ENCODE measurements at places on chromosomes 7 and 10.

DNA sequence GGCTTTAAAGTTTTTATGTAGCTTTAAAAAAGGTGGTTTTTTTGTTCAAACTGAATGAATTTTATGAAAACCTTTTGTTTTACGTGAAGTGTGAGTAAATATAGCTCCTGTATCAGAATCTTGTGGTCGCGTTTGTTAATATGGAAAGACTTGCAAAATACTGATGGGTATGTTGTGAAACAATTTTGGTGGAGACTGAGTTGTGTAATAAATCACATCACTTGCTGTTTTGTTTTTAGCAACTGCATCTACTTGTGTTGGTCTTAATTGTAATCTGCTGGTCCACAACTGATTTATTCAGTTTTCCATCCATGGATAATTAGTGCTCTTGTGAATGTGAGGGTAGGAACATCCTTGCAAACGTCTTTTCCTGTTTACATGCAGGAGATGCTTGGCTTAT is 10.5 kb downstream of the PLXDC2 start:
- DNase-seq = no peak

GRCh38 chr10:77800738-77801266 is 125.8 kb downstream of the DLG5 start:
- DNase-seq = no peak

DNA sequence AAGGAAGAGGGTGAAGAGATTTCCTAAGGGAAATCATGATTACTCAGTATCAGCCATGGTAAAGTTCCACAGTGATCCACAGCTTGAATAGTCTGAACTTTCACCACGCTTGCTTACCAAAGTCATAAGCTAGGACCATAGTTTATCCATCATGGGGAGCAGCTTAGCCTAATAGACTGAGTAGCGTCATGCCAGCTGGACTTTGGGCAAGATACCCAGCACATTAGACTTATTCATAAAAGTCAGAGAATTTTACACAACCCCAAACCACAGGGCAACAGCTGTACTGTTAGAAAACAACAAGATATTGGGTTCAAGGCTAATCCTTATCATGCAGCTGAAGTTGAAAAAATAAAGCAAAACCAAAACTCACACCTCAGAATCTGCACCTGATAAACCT is 491.0 kb downstream of the XPNPEP1 start:
- no peak for DNase-seq

DNA sequence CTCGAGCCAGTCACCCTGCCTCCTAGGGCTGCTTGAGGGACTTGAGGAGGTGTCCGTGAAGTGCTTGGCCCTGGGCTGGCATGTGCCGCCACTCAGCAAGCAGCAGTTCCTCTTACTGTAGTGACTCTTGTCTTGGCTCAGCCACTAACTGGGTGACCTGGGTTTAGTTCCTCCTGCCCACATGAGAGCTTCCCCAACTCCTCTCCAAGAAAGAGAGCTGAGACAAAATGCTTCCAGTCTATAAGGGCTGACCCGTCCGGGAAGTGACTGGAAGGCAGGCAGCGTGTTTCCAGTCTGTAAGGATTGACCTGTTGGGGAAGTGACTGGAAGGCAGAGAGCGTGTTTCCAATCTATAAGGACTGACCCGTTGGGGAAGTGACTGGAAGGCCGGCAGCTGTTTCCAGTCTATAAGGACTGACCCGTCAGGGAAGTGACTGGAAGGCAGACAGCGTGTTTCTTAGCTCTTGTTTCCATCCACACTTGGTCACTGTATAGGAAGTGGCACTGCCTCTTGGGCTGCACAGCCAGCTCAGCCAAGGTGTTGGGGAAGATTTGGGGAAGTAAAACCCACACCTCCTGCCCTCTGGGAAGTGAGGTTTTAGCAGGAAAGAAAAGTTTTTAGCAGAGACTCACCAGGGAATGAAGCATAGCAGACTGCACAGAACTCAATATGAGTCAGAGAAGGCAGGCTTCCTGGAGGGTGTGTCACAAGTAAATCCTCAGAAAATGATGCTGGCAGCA is 53.3 kb upstream of the PPIF start:
- DNase-seq = no peak

DNA sequence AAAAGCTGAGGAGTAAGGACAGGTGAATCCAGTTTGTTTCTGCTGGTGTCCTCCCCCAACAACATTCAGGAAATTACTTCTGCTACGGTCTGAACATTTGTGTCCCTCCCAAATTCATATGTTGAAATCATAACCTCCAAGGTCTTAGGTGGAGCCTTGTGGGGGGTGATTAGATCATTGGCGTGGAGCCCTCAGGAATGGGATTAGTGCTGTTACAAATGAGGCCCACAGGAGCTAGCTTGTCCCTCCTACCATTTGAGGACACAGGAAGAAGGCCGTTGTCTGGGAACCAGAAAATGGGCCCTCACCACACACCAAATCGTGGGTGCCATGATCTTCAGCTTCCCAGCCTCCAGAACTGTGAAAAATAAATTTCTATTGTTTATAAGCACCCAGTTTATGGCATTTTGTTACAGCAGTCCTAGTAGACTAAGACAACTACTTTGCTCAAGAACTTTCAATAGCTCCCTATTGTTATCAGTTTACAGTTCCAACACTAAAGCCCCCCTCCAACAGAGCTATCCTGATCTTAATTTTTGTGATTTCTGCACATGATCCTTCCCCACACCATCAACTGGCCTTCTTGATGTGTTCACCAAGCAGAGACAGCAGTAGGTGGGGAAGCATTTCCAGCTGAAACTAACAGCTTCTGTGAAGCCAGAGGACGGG is 2.1 kb upstream of the LRMDA start:
- DNase-seq = no peak

DNA sequence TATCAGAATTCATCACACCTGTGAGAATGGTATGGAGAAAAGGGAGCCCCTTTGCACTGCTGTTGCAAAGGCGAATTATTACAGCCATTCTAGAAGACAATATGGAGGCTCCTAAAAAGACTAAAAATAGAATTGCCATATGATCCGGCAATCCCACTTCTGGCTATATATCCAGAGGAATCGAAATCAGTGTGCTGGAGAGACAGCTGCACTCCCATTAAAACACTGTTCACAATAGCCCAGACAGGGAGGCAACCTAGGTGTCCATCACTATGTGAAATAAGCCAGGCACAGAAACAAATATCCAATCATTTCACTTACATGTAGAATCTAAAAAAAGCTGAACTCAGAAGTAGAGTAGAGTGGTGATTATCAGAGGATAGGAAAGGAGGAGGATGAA is 26.0 kb upstream of the GJD4 start:
- DNase-seq = no peak

DNA sequence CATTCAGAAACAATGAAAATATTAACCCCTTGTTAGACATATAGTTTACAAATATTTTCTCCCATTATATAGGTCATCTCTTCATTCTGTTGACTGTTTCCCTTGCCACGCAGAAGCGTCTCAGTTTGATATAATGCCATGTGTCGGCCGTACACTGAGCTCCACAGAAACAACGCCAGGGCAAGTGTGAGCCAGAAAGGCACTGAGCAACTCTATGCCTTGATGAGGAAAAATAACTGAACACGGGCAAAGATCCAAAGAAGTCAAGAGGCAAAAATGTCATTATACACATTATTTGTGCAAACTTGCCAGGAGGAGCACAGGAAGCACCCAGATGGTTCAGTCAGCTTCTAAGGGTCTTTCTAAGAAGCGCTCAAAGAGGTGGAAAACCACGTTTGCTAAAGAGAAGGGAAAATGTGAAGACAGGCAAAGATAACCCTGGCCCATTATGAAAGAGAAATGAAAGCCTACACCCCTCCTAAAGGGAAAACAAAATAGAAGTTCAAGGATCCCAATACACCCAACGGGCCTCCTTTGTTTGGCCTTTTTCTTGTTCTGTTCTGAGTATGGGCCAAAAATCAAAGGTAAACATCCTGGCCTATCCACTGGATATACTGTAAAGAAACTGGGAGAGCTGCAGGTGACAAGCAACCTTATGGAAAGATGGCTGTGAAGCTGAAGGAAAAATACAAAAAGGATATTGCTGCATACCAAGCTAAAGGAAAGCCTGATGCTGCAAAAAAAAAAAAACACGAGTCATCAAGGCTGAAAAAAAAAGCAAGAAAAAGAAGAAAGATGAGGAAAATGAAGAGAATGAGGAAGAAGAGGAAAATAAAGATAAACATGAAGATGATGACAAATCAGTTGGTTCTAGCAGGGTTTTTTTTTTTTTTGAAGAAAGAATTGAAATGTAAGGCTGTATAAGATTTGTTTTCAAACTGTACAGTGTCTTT is 15.5 kb downstream of the ARHGAP12 start:
- no peak for DNase-seq

GRCh38 chr7:80277434-80278427 is 143.1 kb downstream of the GNAI1 start:
- no peak for DNase-seq

GRCh38 chr10:43863270-43863669 is 214.6 kb upstream of the ZNF32 start:
- DNase-seq = no peak

DNA sequence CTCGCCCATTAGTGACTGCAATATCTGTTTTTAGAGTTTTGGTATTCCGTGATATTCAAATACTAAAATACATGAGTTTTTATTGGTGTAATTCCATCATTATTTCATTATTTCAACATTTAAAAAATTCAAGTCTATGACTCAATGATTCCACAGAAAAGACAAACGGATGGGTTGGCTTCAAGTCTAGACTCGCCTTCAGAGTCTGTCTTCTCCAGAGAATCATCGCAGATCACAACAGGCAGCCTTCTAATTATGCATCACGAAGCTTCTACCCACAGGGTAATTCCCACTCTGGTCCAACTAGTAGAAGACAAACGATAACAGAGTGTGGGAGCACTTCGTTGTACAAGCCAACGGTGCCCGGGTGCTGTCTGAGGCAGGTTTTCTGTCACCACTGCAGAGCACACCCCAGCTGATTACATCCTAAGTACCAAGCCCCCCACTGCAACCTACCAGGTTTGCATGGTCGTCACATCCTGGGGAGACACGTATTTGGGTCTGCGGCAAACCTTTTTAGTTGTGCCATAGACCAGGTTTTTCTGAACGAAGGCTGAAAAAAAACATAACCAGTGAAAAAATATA is 28.9 kb downstream of the PARP12 start:
- no peak for DNase-seq

DNA sequence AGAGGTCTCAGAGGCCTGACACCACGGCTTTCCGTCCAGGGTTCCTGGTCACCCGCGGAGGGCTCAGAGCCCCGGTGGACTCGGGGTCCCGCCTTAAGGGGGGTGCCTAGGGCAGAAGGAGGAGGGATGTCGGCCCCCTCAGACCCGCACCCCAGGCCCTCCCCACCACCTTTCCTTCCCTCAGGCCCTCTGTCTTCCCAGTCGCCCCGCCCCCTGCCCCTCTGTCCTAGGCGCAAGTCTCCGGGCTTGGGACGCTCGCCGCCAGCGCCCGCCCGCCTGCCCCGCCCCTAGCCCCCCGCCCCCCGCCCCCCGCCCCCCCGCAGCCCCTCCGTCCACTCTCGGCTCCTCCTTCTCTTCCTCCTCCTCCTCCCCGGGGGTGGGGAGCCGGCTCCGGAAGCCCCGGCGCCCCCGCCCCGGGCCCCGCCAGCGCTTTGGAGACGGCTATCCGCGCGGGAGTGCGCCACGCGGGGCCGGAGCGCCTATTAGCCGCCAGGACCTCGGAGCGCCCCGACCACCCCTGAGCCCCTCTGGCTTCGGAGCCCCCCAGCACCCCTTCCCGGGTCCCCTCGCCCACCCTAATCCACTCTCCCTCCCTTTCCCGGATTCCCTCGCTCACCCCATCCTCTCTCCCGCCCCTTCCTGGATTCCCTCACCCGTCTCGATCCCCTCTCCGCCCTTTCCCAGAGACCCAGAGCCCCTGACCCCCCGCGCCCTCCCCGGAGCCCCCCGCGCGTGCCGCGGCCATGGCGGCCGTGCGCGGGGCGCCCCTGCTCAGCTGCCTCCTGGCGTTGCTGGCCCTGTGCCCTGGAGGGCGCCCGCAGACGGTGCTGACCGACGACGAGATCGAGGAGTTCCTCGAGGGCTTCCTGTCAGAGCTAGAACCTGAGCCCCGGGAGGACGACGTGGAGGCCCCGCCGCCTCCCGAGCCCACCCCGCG is at the start of gene AEBP1:
TSS of gene AEBP1 (plus strand) at position 423 of the 937 bp plus-strand sequence. CDS start at position 744, 321 bp downstream.
- no peak for DNase-seq

DNA sequence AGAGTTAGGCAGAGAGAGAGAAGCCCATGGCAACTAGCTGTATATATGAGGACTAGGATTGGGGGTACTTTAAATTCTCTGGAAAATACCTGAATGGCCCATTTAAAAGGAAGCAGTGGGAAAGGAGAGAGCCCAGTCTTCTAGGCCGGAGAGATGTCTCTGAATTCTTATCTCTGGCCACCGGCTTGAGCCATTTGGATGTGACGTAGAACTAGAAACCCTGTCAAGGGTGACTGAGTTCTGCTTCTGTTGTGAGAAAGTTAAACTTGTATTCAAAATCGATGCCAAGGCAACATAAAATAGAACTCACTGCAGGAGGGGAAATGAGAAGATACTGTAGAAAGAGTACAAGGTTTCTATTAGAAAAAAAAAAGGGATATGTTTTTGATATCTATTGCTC is 6.3 kb upstream of the GSTK1 start:
- DNase-seq = no peak

DNA sequence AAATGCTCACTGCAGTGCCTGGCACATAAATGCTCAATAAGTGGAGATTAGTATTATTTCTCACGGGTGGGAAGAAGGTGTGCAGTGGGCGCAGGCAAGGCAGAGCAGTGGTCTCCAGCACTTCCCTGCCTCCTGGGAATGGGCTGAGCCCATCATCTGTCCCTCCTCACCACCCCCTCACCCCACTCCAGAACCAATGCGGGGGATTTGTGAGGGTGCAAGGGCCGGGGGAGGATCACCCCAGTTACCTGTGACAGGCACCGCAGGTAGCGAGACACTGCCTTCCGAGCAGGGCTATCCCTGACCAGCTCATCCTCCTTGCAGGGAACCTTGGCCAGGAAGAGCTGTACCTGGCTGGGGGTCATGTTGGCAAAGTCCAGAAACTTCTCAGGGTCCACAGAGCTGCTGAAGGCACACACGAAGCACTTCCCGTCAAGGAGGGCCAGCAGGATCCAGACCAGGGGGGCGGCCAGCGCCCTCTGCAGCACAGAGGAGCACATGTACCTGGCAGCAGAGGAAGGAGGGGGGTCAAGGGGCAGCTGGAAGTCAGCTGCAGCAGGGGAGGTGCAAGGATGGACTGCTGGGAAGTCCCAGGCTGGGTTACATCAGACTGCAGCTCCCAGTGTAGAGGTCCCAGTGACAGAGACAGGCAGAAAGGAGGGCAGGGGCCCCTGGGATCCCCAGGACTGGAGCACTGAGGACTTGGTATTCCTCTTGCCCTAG is 2.8 kb downstream of the CALHM3 start:
- DNase-seq = no peak

- DNase-seq = no peak
Measured at GRCh38 chr7:99099499-99100077, 44.3 kb downstream of the SMURF1 start.

GRCh38 chr7:129512192-129512591 is 9.9 kb downstream of the SMKR1 start:
- DNase-seq = no peak

Data from GM12892 (cell line).